Left renal pelvis (tissue), 4 donors: ENCODE measurements at places on chromosomes 3 and 15. TPM values are rescaled to one million over a fixed set of nuclear protein-coding genes. Genes with fewer than 3 reads are reported as not detected.

DNA sequence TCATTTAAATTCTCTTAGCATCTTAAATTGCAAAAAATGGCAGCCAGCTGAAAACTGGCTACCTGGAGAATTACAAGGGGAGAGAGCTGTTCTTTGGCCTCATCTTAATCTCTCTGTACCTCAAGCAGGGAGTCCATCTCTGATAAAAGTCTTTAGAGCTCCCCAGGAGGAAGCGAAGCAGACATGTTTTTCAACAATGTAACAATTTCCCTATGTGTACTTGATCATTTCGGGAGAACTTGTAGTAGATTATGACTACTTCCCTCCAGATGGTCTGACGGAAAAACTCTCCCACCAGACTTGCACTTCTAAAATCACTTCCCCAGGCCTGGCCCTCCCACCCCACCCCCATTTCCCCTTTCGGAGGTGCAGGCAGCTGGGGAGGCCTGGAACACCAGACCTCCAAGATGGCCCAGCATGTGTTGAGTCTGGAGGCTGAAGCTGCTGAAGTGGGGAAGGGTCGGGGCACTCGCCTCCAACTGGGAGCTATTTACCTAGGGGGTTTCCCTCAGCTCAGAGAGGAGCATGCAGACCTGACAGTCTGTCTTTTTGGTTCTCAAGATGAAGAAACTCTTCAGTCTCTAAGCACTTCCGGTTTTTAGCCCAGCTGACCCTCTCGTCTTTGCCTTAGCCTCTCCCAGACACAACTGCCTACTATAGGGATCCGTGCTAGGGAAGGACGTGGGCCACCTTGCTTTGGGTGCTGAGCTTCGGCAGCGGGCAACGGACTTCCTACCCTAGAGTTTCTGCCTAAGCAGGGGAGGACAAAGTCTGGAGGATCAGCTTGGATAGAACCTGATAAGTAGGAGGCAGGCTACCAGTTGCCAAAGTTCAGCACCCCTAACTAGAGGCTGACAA, 164.0 kb upstream of the TBL1XR1 start:
- DNase-seq, result no peak

GRCh38 chr3:183244219-183244618, 8.8 kb upstream of the B3GNT5 start:
- DNase-seq, result no peak

Gene RHCG
- 2.1 TPM for polyA plus RNA-seq

- DNase-seq, result no peak
These were observed 15.9 kb upstream of the OCA2 start for GRCh38 chr15:28114721-28115622.

DNA sequence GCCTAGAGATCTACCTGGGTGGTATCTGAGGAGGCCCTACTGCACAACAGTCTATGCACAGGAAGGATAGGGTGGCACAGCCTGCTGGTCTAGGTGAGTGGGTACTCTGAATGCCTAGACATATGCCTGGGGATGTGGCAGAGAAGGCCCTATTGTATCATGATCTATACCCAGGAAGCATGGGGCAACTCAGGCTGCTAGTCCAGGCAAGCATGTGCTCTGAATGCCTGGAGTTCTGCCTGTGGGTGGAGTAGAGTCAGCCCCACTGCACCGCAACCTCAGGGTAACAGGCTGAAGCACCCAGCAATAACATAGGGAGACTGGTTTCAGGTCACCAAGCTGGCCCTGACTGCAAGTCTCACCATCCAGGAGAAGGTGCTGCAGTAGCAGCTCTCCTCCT, 224.7 kb downstream of the MFSD1 start:
- DNase-seq, result no peak

- no peak for DNase-seq
These were observed 189.4 kb downstream of the PTPRG start for GRCh38 chr3:61750766-61751165.

DNA sequence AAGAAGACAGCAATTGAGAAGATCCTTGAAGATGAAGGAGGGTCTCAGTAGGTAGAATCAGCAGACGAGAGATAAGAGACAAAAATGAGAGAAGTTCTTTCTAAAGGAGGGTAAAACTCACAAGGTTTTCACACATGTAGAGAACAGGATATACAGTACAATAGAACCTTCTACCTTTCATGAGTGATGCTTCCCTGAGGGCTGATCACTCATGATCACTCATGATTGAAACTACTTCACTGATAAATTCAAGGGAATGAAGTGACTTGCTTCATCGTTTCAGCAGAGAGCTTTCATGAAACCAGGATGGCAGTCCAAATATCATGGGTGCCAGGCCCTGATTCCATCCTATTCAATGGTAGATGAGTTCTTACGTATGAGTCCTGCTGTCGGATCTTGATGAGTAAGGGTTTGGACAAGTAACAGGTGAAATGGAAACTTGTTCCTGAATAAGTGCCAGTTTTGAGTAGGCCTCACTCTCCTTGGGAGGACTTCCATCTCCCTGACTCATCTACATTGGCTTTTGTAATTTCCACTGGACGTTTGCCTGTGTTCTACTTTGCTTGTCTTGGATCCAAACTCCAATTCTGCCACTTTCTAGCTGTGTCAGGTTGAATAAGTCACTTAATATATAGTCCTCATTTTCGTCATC, 9.6 kb upstream of the CLDN16 start:
- no peak for DNase-seq
